Putamen (tissue), 1 donor: ENCODE measurements at places on chromosomes 16 and 17.
A peak's percentile ranks its signal among the peaks of the same experiment; 100 is the strongest.

DNA sequence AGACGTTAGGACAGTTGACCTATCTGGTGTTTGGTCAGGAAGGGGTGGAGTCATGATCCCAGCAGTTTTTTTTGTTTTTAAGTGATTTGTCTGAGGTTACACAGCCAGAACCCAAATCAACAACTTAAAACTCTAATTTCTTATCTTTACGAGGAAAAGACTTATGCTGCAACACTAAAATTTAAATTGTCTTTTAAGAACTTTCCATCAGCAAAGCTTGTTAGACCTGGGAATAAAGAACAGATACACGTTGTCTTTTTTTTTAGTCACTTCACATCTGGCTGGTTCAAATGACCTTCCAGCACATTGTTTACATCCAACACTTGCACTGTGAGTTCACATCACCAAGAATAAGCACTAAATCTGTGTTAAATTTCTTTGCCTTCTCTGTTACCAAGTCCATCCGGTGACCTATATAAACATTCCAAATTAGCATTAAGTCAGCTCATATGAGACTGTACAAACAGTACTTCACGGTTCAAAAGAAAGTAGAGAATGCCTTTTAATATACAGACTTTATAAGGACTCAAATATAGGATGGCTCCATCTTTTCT, 115.0 kb downstream of the HS3ST2 start:
- no peak for DNase-seq

DNA sequence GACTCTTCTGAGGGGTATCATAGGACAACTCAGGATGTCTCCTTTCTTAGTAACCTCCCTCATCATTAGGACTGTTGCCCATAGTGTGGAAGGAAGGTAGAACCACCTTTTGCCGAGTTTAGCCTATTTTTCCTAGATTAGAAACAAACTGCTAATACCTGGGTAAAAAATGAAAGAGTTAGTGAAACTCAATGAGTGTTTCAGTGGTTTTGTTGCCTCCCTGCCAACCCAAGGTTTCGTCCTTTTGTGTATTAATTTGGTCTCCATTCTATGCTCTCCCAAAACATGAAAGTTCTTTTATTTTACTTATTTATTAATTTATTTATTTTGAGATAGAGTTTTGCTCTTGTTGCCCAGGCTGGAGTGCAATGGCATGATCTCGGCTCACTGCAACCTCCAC, 174.9 kb upstream of the KCNJ16 start:
- DNase-seq, result no peak

DNA sequence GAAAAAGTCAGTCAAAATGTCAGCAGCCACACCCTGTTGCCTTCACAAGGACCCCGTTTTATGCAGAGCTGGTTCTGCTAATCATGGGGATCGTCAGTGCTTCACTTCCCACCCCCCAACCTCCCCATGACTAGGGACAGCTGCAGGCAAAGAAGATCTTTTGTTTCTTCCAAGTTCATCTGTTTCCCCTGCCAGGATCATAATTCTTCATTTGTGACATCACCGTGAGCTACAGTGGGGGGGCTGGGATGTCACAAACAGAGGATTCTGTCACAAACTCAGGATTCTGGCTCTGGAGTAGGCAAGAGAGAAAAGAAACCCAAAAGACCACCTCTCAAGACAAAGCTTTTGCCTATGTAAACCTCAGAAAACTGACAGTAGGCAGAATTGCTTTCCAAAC, 24.7 kb downstream of the DNAJC7 start:
- DNase-seq, result peak; percentile 95

- DNase-seq, result peak; percentile 41
Measured at GRCh38 chr16:13767215-13767614, 152.7 kb upstream of the ERCC4 start.
